ENCODE measurements at places on chromosomes 3 and 15. TPM values are rescaled to one million over a fixed set of nuclear protein-coding genes. Genes with fewer than 3 reads are reported as not detected.

DAPK2 gene
- 0.62 TPM for total RNA-seq

SPG21 gene
- total RNA-seq, result 90.4 TPM

NUP210 gene
- total RNA-seq, result 116 TPM

EPHB1 gene
- total RNA-seq, result 0.60 TPM

KLHL40 gene
- not detected for total RNA-seq

AADAC gene
- total RNA-seq, result not detected

MAP6D1 gene
- total RNA-seq, result not detected

ANKRD34C gene
- total RNA-seq, result not detected

DAZL gene
- total RNA-seq, result not detected

TRPM1 gene
- not detected for total RNA-seq

BFSP2 gene
- total RNA-seq, result not detected

IQGAP1 gene
- total RNA-seq, result 192 TPM

TIGIT gene
- total RNA-seq, result 14.6 TPM

CYP8B1 gene
- total RNA-seq, result not detected

ZFYVE19 gene
- total RNA-seq, result 24.6 TPM
